T-helper 2 cell (primary cell): ENCODE measurements at places on chromosomes 5 and 9.

GRCh38 chr9:97487107-97487506 lies 14.4 kb upstream of the TMOD1 start:
- no peak for DNase-seq

GRCh38 chr5:92990771-92991170 lies 590.2 kb downstream of the NR2F1-AS1 start:
- no peak for DNase-seq

GRCh38 chr9:129669141-129669718 lies 3.8 kb downstream of the PRRX2 start:
- DNase-seq = no peak

GRCh38 chr9:135219676-135220600 lies 132.5 kb downstream of the OLFM1 start:
- DNase-seq = no peak

DNA sequence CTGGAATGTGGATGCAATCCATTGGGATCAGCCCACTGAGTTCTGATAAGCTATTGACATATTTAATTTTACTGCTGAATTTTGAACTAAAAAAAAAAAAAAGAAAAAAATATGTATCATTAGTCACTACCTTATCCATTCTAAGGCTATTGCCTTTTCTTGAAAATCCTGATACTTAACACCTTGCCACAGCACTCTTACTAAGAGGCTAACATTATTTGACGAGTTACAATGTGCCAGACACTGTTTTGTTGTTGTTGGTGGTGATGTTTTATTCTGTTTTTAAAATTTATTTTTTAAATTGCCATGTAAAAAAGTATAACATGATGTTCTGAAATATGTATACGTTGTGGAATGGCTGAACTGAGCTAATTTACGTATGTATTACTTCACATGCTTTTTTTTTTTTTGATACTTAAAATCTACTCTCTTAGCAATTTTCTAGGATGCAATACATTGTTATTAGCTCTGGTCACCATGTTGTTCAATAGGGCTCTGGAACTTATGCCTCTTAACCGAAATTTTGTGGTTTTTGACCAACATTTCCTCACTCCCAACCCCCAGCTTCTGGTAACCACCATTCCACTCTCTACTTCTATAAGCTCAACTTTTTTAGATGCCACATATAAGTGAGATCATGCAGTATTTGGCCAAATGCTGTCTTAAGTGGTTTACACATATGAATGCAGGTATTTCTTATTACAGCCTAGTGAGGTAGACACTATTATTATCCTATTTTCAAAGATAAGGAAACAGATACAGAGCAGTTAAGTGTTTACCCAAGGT lies 134.8 kb upstream of the PCA3 start:
- DNase-seq = no peak

GRCh38 chr5:122144236-122144635 lies 14.9 kb downstream of the ZNF474 start:
- no peak for DNase-seq

DNA sequence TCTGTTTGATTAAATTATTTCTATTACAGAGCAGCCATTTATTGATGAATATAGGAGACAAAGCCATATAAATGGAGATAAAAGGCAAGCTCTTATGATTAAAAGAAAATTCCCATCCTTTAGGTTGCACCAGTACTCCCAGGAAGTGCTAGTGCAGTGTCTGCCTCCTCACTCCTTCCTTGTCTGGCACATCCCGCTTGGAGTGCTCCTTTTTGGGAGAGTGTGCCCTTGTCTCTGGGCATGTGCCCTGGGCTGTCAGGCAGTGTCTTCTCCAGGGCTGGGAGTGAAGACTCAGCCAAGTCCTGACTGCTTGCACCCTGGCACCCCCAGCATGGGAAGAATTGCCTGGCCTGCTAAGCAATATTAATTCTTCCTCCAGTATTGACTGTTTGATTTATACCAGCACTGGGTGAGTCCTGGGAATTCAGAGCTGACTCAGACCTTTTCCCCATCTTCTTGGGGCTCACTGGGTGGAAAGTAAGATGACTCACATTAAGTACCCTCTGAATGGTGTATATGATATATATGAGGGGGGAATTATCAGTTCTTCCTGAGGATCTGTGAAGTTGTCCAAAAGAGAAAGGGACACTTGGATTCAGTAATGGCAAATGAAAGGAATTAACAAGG lies 62.1 kb downstream of the ZSWIM6 start:
- DNase-seq = no peak

- DNase-seq = no peak
Measured at GRCh38 chr5:32508806-32509805, 64.6 kb upstream of the ZFR start.

DNA sequence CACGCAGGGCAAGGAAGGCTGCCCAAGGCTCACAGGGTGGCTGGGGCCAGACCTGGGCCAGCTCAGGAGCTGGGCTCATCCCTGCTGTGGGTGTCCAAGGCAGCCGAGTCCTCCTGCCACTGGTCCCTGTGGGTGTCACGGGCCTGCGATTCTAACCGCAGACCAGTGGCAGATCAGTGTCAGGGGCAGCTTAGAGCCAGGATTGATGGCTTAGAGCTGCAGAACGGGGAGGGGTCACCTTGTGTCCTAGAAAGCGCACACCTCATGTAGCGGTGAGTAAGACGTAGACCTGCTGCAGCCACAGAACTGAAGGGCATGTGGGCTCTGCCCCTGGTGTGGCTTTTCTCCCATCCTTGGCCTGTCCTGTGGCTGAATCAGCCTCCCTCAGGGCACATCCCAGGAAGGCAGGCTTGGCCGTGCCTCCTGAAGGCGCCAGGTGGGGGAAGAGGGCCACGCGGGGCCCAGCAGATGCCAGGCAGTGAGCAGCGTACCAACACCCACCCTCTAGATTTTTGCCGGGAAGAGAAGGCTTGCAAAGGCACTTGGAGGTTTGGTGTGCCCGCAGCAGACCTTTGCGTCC lies 78.3 kb upstream of the FCN2 start:
- DNase-seq = no peak

DNA sequence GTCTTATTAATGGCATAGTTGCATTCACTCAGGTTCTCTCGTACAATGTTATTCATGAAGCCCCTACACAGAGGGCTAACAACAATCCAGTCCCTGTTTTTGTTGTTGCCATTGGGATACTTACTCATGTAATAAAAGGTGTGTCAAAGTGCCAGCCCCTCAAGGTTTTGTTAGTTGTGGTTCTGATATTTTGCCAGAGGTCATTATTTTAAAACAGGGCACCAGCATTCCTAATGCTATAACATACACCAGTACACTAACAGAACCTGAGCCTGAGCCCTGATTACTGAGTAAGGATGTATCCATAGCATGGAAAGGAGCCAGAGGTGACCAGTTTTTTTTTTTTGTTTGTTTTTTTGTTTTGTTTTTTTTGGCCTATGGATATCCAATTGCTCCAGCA lies 50.2 kb downstream of the SMC2 start:
- no peak for DNase-seq

DNA sequence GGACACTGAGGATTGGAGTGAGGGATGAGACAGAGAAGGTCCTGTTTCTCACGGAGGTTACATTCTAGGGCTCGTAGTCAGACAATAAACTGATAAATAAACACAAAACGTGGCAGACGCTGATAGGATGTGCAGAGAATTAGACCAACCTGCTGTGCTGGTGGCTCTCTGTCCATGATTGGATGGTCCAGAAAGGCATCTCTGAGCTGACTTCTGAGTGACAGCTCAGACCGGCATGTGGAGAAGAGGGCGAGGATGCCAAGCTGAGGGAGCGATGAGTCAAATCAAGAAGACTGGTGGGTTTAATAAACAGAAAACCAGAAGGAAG lies 132.3 kb upstream of the TAF11L2 start:
- no peak for DNase-seq

- no peak for DNase-seq
Measured at GRCh38 chr9:135693265-135693664, 6.0 kb downstream of the SOHLH1 start.

- DNase-seq = no peak
Measured at GRCh38 chr5:14723701-14724132, 59.2 kb downstream of the OTULIN start.
